Body of pancreas (tissue), 4 donors: ENCODE measurements at places on chromosomes 2 and 18.

GRCh38 chr2:85659324-85659981 lies 8.5 kb downstream of the SFTPB start:
- DNase-seq: no peak

DNA sequence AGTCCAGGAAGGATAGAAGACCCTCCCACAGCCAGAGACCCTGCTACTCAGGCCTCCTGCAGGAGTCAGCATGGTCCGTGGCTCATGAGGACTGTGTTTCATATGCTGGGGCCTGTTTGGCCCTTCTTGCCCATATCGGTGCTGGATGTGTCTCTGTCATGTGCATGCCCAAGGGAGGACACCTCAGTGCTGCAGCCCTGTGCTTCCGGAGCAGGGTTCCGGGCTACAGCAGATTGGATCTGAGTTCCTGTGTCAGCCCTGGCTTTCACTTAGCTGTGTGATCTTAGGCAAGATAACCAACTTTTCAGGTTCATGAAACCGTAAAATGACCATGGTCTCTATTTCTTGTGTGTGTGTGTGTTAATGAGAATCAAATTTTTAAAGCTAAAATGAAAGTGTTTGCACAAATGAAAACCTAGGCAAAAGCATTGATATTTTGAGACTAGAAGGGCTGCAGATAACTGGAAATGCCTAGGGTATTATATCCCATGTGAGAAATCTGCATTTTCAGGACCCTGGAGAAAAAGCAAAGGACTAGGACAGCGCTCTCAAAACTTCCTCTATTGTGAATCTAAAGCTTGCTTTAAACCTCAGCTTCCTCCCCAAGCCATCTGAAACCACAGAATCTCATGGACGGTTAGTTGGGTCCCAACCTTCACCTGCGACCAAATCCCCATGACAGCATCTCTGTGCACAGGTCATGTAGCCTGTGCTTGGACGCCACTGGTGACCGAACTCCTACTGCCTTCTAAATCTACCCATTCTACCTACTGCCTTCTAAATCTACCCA lies 58.8 kb upstream of the CAPN13 start:
- no peak for DNase-seq

- no peak for DNase-seq
Measured at GRCh38 chr2:64970495-64970894, 18.7 kb upstream of the SLC1A4 start.

DNA sequence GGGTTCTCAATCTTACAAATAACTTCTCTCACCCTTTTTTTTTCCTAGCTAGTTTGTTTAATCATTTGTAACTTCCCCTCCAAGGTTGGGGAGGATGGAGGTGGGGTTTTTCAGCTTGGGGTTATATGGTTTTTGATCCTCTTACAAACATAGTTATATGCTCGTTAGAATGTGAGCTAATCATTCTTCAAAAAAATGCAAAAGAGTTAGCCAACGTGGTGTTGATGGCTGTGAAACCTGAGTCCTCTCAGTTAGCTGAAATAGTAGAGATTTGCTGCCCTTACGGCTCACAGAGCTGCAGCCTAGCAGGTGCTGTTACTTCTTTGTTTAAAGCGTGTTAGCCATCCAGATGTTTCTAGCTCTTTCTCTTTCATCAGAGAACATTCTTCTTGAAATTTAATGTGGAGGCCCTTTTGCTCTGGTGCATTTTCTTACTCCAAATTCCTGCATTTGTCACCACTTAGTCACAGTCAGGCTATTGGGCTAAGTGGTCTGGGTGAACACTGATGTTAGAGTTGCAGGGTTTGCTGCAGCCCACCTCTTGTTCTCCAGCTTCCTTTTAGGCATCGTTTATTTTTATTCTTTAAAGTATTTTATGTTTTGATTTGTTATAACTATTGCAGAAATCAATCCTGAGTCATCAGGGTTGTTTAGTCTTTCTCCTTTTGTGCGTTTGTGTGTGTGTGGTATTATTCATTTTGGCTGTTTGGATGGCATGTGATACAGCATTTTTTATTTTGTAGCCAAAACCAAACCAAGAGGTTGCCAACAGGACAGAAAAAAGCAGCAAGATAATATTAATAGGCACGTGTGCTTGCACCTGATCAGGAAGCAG lies 41.1 kb downstream of the LIMS1 start:
- no peak for DNase-seq

- no peak for DNase-seq
Measured at GRCh38 chr2:30293303-30293921, 62.1 kb downstream of the LBH start.

GRCh38 chr2:56014046-56014730 lies 90.6 kb upstream of the EFEMP1 start:
- DNase-seq: no peak

DNA sequence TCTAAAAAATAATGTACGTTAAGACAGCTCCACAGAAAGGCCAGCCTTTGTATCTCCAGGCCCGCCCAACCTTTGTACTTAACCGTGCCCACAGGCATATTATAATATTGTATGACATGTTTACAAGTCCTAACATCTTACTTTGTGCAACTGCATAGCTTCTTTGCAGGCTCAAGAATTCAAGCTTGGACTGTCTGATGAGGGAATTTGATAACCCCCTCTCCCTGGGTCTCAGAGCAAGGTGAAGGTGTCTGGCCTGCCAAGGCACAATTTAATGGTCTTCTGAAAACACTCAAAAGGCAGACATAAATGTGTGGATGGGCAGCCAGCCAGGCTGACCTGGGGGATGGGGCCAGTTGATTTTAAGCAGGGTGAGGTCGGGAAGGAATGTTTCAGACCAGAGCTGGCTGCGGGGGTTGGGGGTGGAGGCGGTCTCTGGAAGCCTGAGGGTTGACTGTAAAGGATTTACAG lies 732.7 kb upstream of the FANCL start:
- DNase-seq: no peak

- DNase-seq: no peak
Measured at GRCh38 chr2:101812226-101812625, 114.7 kb downstream of the MAP4K4 start.
